Activated CD8-positive, alpha-beta memory T cell treated with anti-CD3 and anti-CD28 coated beads for 1 hour (primary cell): ENCODE measurements at places on chromosomes 4 and X.
A peak's percentile ranks its signal among the peaks of the same experiment; 100 is the strongest.

- DNase-seq, result no peak
Measured at GRCh38 chrX:110421500-110422455, 63.1 kb downstream of the RTL9 start.

DNA sequence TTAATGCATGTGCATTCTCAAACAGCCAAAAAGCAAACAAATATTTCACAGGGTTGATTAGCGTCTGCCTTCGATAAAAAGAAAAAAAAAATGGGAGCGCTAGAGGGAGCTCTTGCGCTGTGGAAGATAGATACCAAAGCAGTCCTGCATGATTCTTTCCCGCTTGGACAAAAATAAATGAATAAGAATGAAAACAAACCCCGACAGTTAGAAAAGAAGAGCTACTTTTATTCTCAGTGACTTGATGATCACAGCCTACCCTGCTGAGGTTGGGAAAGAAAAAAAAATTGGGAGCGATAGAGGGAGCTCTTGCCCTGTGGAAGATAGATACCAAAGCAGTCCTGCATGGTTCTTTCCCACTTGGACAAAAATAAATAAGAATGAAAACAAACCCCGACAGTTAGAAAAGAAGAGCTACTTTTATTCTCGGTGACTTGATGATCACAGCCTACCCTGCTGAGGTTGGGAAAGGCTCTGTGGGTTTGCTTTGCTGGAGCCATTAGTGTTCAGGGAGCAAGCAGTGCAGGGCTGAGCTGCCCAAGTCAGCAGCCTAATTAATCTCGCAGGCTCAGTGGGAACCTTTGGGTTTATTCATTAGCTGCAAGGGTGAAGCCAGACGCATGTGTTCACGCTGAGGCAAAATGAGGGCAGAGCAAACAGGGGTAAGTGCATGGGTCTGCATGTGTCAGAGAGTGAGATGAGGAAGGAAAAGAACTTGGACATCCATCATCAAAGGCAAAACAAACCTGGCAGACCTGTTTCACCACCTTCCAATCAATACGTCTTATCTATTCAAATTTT is 249.3 kb upstream of the PRKX start:
- DNase-seq, result no peak

DNA sequence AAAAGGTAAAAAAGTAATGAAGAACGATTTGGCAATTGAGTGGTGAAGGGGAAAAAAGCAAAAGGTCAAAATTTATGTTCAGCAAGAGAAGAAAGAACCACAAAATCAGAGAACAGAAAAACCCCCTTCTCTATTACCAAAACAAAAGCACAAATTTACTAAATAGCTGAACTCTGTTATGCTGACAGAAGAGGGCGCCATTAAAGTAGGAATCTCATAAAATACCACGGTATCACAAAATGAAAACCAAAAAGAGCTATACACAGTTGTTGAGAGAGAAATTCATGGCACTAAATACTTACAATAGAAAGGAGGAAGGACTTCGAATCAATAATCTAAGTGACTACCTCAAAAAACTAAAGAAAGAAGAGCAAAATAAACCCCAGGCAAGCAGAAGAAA is 69.6 kb upstream of the CXorf66 start:
- no peak for DNase-seq

- no peak for DNase-seq
Measured at GRCh38 chrX:127574829-127575228, 477.4 kb downstream of the ACTRT1 start.

GRCh38 chr4:148052448-148052847 is 320.6 kb downstream of the ARHGAP10 start:
- no peak for DNase-seq

DNA sequence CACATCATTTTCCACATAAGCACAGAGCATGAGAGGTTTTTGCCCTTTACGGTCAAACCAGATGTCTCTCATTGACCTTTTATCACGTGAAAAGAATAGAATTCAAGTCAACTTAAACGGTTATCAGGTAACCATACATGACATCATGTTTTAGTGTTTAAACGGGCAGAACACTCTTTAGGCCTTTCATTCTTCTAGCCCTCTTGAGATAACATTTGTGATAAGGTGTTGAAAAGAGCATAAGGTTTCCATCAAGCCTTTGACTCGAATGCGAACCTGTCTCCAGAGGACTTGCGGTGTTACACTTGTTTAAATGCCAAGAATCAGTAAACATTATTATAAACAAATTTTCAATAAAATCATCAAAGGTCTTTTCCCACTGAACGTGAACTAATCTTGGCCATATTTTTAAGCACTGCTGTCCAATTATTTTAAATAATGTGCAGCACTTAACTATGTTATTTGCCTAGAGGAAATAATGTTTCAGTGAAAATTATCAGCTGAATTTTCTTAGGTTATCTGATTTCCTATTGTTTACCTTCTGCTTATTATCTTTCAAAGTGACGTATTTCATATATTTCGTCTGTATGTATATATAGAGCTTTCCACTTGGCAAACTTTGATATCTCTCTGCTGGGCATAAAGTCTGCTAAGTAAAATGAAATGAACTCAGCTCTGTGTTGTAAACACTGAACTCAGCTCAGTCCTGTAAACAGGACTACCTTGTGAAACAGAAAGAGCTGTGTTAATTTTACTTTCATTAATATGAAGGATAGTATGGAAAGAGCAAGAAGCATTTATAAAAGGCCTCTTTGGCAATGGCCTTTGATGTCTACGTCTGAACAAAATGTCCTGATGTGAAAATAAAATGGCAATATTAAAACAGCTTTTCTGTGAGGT is 33.3 kb downstream of the TENM3 start:
- DNase-seq, result no peak

DNA sequence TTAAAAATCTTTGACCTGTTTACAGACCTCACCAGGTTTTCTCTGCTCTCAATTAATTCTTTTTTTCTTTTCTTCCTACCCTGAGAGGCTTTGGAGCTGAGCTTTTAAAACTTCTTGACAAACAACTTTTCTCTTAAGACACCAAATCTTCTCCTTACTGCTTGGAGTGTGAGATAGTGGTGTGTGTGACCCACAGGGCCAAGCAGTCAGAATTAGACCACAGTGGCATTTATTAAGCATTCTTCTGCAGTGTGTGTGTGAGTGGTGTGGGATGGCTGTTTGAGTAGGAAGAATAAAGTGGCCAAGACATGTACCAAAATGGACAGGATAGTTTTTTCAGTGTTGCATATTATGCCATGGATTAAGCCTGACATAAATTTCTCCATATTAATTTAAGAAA is 665.1 kb downstream of the RAPGEF2 start:
- DNase-seq, result no peak

DNA sequence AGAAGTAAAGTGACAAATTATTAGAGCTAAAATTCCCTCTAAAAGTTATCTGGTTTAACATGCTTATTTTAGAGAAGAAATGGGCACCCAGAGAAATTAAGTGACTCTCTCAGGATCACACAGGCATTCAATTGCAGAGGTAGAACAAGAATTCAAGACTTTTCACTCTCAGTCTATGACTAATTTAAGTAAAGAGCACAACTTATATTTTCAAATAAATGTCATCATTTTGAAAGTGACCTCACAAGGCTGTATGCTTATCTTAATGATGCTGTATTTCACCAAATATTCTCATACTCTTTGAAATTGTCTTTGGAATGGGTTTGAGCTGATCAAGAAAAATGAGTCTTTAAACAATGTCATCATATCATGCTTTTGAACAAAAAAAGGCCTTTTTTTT is 15.3 kb downstream of the GPR174 start:
- no peak for DNase-seq

- no peak for DNase-seq
Measured at GRCh38 chr4:125573368-125573767, 258.6 kb downstream of the FAT4 start.

GRCh38 chr4:149638073-149638472 is 177.6 kb downstream of the IQCM start:
- no peak for DNase-seq

GRCh38 chr4:113823291-113823659 is 61.7 kb upstream of the CAMK2D start:
- no peak for DNase-seq

DNA sequence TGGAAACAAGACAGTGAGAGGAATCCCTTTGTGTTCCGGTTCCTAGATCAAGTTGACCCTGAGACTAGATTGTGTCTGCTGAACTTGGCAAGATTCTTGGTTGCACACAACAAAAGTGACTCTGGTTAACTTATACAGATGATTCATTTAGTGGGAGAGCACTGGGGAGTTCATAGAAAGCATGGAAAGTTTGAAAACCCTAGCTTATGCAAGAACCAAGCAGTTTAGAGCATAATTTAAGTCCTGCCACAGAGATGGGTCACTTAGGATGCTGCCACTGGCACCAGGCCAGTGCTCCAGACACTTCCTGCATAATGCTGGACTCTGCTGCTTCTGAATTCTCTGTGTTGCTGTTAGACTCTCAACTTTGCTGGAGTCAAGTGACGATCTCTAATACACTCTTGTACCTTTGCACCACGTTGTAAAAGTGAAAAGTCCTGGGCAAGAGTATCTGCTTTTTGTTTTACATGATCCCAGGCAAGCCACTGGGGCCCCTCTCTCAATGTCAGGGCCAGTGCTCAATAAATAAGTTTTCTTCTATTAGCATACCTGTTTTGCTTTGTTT is 12.7 kb upstream of the DCUN1D4 start:
- DNase-seq, result no peak

DNA sequence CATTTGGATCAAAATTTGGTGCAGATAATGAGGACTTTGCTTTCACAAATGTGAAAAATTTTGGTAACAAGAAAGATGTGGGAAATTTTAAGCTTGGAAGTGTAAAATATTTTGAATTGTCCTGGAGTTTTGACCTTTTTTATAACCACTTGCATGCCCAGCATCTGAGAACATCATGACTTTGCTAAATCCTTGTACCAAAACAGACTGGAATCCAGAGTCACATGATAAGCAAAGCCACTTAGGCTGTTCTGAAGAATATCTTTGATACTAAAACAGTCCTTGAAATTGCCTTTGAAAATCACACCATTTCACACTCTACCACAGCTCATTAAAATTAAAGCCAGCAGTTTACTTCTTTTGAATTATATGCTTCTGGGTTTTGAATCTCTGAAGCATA is 2.5 kb upstream of the PPM1K start:
- DNase-seq, result no peak

DNA sequence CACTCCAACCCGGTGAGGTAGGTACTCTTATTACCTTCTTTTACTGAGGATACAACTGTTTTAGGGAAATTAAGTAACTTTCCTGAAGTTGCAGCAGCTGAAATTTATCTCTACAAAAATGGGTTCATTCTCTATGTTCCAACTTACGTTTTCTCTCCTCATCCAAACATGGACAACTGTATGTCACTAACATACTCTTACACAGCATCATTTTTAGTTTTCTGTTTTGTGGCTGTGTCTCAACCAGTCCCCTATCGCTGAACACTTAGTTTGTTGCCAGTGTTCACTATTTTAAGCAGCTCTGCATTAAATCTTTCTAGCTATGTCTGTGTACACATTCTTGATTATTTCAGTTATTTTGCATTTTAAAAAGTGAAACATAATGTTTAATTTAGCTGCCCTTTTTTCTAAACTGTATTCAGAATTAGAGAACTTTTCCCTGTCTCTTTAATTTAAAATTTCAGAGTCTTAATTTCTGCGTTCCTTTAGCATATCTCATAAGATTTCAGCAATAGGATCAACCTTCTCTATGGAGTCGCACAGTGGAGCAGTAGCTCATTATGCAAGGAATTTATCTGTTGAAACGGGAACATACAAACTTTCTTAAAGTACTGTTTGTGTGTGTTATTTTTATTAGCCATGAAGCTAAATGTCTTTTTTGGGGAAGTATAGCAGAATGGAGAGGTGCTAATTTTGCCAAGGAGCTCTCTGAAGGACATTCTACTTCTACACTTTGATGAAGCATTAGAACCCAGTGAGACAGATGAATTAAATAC is 3.8 kb downstream of the SGMS2 start:
- DNase-seq, result no peak

GRCh38 chrX:71098302-71098701 is 2.7 kb downstream of the FOXO4 start:
- peak; percentile 64 for DNase-seq

DNA sequence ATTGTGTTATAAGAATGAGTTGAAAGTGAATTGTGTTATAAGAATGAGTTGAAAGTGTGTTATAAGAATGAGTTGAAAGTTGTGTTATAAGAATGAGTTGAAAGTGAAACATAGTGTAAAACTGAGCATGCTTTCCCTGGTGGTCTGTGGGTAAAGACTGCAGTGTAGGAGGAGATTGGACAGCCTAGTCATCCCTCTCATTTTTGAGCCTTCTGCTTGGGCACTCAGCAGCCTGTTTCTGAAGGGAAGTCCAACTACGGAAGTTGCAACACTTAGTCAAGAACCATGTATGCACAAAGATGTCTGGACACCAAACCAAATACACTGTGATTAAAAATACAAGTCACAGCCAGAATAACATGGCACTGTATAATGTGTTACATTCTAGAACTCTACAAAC is 72.6 kb downstream of the ANK2 start:
- no peak for DNase-seq

- no peak for DNase-seq
Measured at GRCh38 chrX:19870710-19871490, 16.5 kb downstream of the SH3KBP1 start.

- DNase-seq, result no peak
Measured at GRCh38 chr4:93810340-93810992, 18.1 kb upstream of the ATOH1 start.

- DNase-seq, result no peak
Measured at GRCh38 chrX:19887911-19888879, 795 bp upstream of the SH3KBP1 start.

- DNase-seq, result no peak
Measured at GRCh38 chr4:99447079-99447478, 11.9 kb upstream of the ADH7 start.

DNA sequence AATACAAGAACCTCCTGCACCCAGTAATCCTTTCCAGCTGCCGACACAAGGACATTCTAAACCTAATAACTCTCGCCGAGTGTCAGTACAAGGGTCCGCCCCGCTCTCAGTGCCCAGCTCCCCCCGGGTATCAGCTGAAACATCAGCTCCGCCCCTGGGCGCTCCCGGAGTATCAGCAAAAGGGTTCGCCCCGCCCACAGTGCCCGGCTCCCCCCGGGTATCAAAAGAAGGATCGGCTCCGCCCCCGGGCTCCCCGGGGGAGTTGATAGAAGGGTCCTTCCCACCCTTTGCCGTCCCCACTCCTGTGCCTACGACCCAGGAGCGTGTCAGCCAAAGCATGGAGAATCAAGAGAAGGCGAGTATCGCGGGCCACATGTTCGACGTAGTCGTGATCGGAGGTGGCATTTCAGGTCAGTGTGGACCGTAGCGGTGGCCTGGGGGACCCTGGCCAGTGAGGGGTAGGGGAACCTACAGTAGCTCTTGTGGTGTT is at the start of gene MAOA:
TSS of gene MAOA (plus strand) at position 295 of the 490 bp plus-strand sequence. CDS start at position 338, 43 bp downstream.
- peak; percentile 8 for DNase-seq

GRCh38 chrX:24204958-24205357 is 55.4 kb downstream of the ZFX start:
- DNase-seq, result no peak

DNA sequence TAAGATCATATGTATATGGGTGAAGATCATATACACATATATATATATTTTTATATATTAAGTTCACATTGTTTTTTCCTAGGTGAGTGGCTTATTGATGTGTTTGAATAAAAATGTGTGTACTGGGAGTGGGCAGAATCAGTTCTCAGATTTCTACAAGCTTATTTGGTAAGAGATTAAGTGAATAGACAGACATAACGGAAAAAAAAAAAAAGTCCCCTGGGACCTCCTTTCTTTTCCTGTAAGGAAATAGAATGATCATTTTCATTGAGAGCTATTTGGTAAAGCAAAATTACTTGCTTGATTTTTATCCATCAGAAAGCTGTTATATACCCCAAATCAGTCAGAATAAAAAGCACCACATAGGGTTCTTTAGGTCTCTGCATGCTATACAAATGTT is 597.7 kb downstream of the PCDH18 start:
- DNase-seq, result no peak
